ENCODE measurements at places on chromosomes 1 and 21.
A peak's percentile ranks its signal among the peaks of the same experiment; 100 is the strongest.

- DNase-seq, result no peak
Measured at GRCh38 chr1:168845140-168845539, 116.1 kb upstream of the DPT start.

DNA sequence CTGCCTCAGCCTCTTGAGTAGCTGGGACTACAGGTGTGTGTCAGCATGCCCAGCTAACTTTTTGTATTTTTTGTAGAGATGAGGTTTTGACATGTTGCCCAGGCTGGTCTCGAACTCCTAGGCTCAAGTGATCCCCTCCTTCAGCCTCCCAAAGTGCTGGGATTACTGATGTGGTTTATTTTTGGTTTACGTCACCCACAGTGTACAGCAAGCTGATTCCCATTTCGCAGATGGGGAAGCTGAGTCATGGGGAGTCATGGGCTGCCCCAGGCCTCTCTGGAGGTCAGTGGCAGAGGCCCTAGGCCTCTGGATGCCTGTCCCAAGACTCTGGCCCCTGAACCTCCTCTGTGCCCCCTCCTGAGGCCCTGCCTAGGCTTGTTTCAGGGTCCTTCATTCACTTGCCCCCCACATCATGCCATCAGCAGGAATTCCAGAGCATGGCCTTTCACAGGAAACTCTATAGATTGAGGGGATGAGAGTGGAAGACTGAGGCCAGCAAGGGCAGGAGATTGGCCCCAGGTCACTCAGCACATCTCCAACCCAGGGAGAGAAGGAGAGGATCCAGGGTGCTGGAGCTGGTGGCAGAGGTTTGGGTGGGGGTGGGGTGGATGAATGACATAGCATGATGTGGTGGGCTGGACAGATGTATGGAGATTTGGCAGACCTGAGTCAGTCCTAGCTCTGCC is 266.0 kb downstream of the PTPRU start:
- no peak for DNase-seq

DNA sequence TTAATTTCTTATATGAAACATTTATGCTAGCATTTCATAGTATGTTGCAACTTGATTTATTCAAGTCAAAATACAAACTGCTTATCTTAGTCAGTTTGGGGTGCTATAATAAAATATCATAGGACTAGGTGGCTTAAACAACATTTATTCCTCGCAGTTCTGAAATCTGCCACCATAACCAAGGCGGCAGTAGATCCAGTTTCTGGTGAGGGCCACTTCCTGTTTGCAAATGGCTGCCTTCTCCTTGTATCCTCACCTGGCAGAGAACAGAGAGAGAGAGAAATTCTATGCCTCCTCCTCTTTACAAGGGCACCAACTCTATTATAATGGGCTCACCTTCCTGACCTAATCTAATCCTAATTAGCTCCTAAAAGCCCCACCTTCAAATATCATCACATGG is 76.1 kb upstream of the RGS2 start:
- no peak for DNase-seq

DNA sequence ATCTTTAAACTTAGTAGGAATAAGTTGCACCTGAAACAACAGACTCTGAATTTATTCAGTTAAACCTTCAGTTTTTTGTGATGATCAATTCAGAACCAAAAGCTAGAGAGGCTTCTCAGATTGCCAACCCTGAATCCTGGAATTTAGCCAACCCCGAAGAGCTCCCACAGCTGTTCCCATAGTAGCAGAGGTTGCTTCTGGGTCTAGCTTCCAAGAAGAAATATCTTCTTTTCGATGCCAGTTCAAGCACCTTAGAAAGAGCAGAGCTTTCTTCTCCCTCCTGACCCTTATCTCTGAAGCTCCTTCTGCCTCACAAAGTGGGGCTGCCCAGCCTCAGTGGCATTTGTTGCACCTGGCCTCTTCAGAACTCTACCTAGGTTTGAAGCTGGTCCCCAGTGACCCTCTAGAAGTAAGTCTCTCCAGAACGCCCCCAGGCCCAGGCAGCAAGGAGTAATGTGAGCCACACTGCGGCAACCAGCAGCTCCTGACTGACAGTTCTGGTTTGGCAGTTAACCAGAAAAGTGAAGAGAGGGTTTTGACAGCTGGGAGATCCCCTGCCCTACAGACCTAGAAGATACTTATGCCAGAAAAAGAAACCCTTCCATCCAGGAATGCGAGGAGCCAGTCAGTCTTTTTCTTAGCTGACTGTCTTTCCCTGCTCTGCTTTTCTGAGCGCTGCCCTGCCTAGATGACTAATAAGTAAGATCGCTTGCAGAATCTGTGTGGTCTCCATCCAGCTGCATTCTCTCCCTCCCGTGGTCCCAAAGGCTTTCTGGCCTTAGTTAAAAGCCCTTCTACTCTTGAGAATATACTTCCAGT is 165.9 kb downstream of the ADGRL4 start:
- DNase-seq, result no peak

DNA sequence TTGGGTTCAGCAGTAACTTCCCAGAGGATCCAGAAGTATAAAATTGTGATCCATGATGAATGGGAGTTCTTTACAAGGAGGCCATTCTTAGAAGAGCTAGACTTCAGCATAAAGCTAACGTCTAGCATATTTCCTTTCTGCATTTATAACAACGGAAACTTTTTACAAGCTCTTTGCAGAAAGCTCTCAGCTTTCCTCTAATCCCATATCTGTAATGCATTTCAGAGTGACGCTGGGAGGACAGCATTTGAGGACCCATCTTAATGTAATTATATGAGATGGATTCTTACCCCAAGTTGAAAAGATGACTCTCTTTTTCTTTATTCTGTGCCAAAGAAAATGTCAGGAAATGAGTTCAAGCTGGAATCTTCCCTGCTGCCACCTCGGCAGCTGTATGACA is 132.0 kb upstream of the CACHD1 start:
- DNase-seq, result no peak

DNA sequence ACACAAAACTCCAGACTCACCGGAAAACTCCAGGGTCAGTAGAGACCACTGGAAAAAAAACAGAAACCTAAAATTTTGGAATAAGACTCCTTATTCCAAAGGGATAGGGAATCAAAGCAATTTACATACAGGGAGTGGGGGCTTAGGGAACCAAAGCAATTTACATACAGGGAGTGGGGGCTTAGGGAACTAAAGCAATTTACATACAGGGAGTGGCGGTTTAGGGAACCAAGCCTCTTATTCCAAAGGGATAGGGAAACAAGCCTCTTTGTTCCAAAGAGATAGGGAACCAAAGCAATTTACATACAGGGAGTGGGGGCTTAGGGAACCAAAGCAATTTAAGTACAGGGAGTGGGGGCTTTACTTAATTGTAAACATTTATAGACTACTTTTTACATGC is 28.4 kb upstream of the TTLL7 start:
- DNase-seq, result no peak

GRCh38 chr1:96073100-96073499 is 648.5 kb upstream of the PTBP2 start:
- DNase-seq, result no peak

- no peak for DNase-seq
Measured at GRCh38 chr1:200103966-200104583, 76.6 kb downstream of the NR5A2 start.

- DNase-seq, result peak; percentile 71
Measured at GRCh38 chr21:33543505-33544129, 779 bp downstream of the SON start.

DNA sequence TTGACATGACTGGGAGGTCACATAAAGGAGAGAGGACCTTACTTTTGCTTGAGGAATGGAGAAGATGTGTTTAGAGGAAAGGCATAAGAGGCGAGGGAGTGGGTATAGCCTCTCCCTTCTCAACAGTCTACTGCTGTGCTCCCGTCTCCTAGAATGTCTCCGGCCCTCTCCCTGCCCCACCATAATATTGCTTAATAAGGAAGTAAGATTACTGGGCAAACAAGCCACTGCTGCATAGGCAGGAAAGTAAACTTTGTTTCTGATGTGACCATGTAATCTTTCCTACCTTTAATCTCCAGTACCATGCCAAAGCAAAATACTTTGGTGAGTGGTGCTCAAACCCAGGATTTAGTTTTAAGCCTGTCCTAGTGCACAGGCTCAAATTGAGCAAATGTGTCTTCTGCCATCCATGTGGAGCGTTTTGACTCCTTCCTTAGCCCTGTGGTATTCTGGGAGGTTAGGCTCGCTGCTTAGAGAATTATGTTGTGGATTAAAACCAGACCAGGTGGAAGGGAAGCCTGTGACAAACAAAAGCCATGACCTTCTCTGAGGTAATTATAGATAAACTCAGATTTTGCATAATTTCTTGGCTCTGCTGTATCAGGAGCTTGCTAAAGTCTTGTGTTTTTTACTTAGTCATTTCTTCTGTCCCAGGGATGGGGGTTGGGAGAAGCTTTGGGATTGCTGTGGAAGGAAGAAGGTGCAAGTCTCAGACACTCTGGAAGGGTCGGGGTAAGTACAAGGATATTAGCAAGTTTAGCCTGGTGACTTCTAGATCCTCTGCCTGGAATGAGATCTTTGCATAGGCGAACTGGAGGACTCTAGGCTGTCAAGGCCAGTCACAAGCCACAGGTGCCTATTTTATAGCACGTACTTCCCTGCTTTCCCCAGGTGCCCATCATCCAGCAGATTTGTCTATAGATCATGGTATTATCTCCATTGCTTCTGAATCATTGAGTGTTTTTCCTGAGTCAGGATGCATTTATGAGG is 34.5 kb upstream of the DIPK1A start:
- no peak for DNase-seq

DNA sequence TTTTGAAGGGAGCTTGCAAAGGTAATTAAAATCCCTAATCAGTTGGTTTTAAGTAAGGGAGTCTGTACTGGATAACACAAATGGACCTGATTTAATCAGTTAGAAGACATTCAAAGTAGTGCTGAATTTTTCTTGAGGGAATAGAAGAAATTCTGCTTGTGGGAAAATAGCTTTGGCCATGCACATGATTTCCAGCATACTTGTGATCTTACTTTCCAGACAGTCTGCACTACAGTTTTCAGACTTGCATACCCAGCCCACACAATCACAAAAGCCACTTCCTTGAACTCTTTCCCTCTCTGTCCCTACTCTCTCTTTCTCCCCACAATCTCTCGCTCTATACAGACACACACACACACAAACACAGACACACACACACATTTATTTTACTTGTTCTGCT is 852.1 kb downstream of the PLA2G4A start:
- no peak for DNase-seq
